ENCODE measurements at places on chromosomes 13 and 19.

- DNase-seq: no peak
Observed at GRCh38 chr19:6354098-6354674, 7.1 kb upstream of the CLPP start.

DNA sequence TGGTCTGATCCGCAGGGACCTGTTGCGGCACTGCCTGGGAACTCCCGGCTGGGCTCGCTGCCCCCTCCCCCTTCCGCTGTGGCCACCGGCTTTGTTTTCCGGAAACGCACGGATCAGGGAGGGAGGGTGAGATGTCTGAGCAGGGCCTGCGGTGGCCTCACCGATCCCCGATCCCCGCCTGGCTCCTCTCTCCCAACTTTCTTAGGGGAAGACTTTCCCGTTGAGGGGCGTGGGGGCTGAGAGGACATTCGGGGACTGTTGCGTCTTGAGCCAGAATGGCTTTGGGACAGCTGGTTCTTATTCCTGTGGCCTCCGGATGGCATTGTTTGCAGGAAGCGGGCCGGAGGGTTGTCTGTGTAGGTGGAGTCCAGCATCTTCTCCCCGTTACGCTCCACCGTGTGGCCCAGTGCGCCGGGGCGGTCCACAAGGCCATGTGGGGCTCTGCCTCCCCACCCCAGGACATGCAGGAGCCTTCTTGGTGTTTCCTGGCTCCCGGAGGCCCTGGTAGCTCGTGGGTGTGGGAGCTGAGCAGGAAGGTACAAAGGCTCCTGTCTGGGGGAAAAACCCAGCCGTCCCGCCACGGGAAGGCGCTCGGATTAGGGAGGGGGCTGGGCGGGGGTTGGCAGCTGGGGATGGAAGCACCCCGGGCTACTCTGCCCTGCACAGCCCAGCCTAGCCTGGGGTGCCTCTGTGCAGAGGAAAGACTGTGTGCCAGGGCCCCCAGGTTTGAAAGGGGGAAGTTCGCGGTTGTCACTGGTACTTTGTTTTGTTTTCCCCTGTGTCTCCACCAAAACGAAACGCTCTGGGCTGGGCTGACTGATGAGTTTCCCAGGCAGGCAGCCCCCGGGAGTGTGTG lies 1.3 kb downstream of the CSNK1G2 start:
- DNase-seq: peak; percentile 73

GRCh38 chr19:48934837-48935236 lies 1.3 kb downstream of the DHDH start:
- DNase-seq: no peak

DNA sequence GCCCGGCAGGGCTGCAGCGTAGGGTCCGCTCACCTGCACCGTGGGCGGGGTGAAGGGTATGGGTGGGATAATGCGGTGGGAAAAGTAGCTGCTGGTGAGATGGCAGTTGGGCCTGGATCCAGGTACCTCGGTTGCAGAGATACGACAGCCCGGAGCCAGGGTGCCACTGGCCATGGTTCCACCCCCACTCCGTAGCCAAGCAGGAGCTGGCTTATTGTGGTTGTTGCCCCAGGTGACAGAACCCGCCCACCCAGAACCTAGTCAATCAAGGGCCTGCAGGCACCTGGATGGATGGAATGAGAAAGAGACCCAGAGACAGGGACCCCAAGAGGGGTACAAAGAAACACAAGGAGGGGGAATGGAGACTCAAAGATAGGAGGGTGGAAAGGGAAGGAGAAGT lies 3.5 kb upstream of the LHB start:
- DNase-seq: no peak

- no peak for DNase-seq
Observed at GRCh38 chr19:4639531-4640246, 373 bp downstream of the TNFAIP8L1 start.

- DNase-seq: no peak
Observed at GRCh38 chr13:109355166-109355565, 431.2 kb downstream of the IRS2 start.

DNA sequence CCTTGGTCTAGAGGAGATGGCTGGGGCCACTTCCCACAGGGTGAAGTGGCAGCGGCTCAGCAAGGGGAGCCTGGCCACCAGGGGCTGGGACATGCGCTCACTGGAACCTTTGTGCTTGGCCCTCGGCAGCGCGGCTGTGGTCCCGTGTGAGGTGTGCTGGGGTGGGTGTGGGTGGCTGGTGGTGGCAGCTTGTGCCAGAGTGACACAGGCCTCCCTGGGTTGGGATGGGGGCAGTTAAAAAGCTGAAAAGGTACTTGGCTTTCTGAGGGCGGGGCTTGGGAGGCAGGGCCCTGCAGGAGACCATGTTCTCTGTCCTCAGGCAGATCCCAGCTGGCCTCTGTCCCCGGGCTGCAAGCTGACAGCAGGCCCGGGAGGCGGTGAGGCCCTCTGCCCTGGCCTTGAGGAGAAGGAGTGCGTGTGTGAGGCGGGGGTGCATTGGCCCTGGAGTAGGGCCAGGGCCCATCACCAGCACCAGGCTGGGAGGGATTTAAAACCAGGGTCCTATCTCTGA lies 17.3 kb downstream of the MPND start:
- no peak for DNase-seq

DNA sequence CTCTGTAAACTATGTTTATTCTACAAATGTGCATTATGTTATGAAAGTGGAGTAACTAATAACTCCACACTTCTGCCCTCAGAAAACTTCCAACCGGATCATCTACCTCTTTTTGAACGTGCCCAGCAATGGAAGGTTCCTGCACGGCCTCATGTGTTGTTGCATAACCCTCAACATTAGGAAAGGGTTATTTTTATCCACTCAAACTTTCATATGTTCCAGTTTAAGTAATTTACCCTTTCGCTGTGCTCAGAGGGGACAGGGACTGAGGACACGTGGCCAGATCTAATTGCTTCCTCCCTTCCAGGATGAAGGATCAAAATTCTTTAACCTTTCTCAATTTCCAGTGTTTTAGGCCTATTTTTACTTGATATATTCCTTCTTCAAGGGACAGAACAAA lies 29.6 kb downstream of the IRS2 start:
- DNase-seq: no peak

DNA sequence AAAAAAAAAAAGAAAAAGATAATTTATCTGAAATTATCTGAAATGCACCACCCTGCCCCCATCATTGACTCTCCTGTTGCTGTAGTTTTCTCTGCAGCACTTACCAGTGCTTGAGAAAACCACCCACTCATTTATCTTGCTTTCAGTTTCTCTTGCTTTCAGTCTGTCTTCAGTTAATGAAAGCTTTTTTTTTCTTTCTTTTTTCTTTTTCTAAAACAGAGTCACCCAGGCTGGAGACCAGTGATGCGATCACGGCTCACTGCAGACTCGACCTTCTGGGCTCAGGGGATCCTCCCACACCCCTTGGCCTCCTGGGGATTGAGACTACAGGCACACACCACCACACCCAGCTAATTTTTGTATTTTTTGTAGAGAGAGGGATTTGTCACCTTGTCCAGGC lies 4.3 kb upstream of the ACP5 start:
- DNase-seq: no peak

GRCh38 chr19:5563008-5563431 lies 4.7 kb downstream of the TINCR start:
- DNase-seq: no peak

DNA sequence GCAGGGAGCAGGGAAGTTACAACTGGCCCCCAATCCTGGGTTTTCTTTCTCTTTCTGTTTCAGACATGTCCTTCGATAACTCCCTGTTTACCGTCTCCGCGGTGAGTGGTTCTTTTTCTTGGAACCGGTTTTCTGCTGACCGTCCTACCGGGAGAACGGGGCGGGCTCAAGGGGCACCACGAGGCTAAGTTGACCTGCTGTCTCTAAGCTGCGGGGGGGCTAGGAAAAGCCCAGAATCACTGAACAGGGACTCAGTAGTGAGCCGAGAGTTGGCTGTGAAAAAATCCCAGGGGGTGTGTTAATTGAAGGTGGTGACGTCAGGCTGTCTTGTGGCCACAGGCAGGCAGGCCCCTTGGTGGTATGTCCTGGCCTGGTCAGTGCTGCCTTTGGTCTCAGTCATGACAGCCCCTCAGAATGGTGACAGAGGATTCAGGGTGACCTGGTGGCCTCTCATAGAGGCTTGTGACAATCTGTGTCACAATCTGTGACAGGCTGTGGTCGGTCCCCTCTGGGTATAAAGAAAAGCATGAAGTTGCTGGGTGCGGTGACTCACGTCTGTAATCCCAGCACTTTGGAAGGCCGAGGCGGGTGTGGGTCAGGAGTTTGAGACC lies 8.1 kb upstream of the CARM1 start:
- DNase-seq: no peak

DNA sequence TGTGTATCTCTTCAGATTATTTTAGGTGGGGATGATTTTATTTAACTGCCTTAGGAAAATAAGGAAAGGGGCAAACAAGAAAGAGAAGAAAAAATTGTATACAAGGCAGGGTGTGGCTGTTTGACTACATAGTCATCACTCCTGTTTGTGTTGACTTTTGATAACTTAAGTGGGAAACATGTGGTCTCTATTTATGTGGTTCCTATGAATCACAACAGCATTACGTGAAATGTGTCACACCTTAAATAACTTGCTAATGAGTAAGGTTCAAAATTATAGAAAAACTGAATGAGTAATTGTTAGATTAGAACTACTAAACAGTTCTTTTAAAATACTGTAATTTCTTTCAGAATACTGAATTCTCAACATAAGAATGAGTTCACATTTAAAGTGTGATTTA lies 69.3 kb downstream of the LMO7 start:
- DNase-seq: no peak

DNA sequence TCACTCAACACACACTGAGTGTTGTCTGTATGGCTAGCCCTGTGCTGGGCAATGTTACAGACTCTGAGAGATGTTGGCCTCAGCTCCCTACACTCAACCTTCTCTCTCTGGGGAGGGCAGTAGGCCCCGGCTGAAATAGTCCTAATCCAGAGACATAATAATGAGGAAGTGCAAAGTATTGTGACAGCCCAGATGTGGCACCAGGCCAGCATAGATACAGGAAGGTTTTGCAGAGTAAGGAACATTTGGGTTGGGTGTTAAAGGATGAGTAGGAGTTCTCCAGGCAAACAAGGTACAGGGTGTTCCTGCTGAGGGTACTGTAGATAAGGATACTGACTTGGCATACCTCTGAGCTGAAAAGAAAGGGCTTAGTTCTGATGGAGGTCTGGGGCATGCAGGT lies 2.4 kb downstream of the LIN7B start:
- no peak for DNase-seq

GRCh38 chr19:5154129-5154798 lies 185.4 kb downstream of the KDM4B start:
- no peak for DNase-seq

DNA sequence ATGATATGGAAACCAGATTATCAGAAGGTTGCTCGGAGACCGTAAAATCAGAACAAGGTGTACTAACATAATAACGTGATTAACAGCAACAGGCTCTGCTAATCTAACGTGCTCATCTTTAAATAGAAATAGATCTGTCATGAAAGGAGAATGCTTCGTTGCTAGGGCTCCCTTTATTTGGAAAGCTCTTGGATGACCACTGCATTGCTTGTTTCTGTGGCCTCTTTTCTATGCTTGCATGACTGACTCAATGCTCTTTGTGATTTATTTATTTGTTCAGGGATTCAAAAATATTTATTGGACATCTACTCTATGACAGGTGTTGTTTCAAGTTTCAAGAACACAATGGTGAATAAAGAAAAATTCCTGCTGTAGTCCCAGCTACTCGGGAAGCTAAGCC lies 22.3 kb upstream of the ZDHHC20 start:
- DNase-seq: no peak

DNA sequence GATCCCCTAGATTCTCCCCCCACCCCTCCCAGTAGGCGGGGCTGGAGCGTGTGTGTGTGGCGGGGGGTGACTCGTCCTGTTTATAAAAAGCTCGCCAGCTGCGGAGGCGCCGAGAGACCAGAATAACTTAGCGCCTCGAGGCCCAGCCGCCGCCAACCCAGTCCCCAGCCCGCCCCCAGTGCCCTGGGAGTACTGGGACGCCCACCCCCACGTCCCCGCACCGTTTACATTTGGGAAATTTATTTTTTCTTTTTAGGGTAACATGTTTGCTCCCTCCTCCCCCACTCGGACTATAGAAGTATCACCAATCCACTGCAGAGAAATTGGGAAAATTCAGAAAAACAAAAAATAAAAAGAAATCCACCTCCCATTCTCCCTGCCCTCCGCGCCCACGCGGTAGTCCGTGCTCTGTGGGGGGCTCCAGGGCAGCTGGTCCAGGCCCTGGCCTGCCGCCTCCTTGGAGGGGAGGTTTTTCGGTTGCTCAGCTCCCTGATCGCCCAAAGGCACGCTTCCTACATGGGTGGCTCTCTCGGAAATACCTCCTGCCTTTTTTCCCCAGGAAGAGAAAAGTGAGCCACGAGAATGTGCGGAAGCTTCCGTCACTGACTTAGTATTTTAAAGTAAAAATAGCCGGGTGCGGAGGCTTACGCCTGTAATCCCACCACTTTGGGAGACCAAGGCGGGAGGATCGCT lies 1.5 kb upstream of the RAB3A start:
- DNase-seq: peak; percentile 32

- no peak for DNase-seq
Observed at GRCh38 chr13:73708393-73708985, 425.7 kb downstream of the KLF12 start.

DNA sequence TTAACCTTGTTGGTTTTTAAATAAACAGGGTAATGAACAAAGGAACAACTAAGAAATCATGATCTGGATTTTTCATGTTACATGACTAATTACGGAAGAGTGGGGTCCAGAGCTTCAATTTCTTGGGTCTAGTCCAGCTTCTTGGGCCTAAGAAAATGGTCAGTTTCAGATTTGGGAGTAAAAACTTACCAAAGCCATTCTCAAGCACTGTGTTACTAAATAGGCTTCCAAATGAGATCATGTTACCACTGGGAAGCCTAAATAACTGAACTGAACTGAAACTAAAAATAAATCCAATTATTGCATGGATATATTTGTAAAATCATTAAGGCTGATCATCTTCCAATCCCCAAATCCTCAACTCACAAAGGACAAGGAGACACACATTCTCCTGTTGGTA lies 13.9 kb downstream of the TBC1D4 start:
- DNase-seq: no peak

- no peak for DNase-seq
Observed at GRCh38 chr13:37113534-37113933, 8.1 kb upstream of the CSNK1A1L start.

DNA sequence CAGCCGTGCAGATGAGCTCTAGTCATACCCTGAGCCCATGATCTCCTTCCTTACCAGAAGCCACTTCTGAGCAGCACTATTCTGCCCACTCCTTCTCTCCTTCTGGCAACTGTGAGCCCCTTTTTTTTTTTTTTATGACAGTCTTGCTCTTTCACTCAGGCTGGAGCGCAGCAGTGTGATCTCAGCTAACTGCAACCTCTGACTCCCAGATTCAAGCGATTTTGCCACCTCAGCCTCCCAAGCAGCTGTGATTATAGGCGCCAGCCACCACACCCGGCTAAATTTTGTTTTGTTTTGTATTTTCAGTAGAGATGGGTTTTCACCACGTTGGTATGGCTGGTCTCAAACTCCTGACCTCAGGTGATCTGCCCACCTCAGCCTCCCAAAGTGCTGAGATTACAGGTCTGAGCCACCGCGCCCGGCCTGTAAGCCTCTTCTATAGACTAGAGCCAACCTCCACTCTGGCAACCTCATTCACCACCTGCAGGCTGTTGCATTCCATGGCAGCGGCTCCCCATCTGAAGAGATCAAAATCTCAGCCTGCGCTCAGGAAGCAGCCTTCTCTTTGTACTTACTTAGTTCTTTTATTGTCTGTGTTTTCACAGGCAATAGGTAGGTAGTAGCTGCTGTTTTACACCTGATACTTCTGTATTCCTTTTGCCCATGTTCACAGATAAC lies 34.8 kb upstream of the NDFIP2 start:
- no peak for DNase-seq

All from activated T-helper 1 cell treated with anti-CD3 and anti-CD28 coated beads, Interleukin-2, amount 50 U/mL, for 16 hours (primary cell).